ENCODE measurements at places on chromosomes 11 and 22.

GRCh38 chr11:110565357-110566336 lies 135.9 kb downstream of the FDX1 start:
- no peak for DNase-seq

DNA sequence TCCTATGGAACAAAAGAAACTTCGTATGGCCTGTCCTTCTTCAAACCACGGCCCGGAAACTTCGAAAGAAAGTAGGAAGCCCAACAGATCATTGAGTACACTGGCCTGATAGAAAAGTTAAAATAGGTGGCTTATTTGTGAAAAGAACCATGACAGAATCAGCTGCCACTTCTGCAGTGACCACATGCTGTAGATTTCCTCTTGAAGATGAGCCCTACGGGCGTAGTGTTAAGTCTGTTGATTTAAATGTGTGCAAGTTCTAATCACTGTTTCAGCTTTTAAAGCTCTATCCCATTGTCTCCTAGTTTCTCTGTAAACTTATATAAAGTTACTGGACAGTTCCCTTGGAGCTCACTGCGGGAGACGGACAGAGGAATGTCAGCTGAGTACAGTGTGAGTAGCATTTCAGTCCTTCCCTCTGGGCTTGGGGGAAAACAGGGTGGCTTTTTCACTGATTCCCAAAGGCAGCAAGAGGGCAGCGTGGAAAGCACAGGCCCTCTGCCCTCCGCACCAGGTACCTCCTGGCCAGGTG lies 17.8 kb downstream of the SAMM50 start:
- DNase-seq = no peak

- no peak for DNase-seq
Measured at GRCh38 chr11:30683176-30683575, 97.0 kb upstream of the MPPED2 start.

- DNase-seq = no peak
Measured at GRCh38 chr11:6719576-6719975, 36.4 kb upstream of the MRPL17 start.

GRCh38 chr22:50673231-50674129 lies 857 bp downstream of the SHANK3 start:
- DNase-seq = no peak

DNA sequence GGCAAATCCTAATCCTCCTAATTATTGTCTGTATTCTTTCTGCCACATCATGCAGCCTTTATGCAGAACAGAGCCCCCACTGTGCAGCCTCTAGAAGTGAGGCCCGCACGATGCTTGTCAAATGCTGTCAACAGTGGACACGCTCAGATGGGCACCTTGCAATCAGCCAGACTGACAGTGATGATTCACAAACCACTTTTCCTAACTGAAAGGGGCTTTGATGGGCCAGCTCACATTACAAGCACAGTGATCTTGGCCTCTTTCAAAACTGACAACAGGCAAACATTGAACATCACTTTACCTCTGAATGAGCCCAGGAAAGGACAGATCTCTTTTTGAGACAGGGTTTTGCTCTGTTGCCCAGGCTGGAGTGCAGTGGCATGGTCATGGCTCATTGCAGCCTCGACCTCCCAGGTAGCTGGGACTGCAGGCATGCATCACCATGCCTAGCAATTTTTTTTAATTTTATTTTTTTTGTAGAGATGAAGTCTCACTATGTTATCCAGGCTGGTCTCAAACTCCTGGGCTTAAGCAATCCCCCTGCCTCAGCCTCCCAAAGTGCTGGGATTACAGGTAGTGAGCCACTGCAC lies 18.0 kb upstream of the E2F8 start:
- no peak for DNase-seq

GRCh38 chr11:63845911-63846310 lies 7.0 kb downstream of the MARK2 start:
- DNase-seq = no peak

- no peak for DNase-seq
Measured at GRCh38 chr11:134508219-134508990, 96.4 kb upstream of the B3GAT1 start.

GRCh38 chr11:124923296-124923695 lies 4.2 kb downstream of the HEPN1 start:
- DNase-seq = no peak

GRCh38 chr11:28808771-28809170 lies 700.6 kb downstream of the METTL15 start:
- DNase-seq = no peak

DNA sequence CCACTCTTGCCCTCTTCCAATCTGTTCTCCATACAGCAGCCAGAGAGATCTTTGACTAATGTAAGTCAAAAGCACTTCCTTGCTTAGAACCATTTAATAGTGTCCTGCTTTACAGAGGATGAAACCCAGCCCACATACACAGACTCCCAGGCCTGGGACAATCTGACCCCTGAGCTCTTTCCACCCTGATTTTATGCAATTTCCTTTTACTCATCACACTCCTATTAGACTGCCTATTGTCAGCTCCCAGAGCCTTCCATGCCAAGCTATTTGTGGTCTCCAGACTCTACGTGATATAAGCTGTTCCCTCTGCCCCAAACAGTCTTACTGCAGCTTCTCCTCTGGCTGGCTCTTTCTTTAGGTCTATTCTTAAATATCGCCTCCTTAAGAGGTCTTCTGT lies 28.1 kb downstream of the ME3 start:
- DNase-seq = no peak

DNA sequence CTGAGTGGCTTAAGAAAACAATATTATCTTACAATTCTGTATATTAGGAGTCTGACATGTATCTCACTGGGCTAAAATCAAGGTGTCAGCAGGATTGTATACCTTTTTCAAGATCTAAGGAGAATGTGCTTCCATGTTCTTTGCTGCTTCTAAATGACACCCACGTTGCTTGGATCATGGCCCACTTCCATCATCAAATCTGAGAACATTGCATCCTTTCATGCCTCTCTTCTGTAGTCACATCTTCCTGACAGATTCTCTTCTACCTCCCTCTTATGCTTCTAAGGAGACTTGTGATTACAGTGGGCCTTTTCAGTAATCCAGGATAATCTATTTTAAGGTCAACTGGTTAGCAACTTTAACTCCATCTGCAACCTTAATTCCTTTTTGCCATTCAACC lies 499.4 kb downstream of the FAM181B start:
- DNase-seq = no peak

DNA sequence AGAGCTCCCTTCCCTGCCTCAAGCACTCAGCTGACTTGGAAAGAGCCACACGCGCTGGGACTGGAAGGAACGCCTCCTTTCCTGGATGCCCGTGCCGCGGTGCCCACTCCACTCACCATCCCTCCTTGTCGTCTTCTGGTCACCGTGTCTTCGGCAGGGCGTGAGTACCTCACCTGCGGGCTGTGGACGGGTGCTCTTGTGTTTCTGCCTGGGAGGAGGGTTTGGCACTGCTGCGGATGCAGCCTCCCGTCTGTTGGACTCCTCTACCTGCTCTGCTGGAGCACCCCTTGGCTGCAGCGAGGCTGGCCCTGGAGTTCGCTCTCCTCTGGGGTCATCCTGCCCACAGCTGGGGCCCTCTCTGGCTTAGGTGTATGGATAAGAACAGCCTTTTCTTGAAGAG lies 612.7 kb downstream of the BRD1 start:
- DNase-seq = no peak

Measured in NCI-H1105 (cell line).